Stimulated activated CD8-positive, alpha-beta memory T cell treated with anti-CD3 and anti-CD28 coated beads, Interleukin-7, amount 100 ng/mL, for 24 hours (primary cell): ENCODE measurements at places on chromosomes 1 and 21.

- no peak for DNase-seq
Observed at GRCh38 chr1:94989911-94990473, 63.1 kb upstream of the CNN3 start.

DNA sequence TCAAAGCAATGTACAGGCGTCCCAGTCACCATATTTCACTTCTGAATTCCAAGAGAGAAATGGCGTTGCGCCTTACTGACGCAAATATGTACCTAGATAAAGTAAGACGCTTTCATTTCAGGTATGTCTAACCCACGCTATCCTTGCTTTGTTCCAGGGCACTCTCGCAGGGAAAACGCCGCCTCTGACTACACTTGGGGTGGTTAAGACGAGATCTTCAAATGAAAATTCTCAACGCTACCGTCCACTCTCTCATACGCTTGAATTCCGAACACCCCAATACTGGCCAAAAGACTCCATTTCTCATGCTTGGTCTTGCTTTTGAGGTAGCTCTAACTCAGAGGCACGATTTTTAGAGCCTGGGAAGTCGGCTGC is 736 bp upstream of the ZMPSTE24 start:
- peak; percentile 1 for DNase-seq

DNA sequence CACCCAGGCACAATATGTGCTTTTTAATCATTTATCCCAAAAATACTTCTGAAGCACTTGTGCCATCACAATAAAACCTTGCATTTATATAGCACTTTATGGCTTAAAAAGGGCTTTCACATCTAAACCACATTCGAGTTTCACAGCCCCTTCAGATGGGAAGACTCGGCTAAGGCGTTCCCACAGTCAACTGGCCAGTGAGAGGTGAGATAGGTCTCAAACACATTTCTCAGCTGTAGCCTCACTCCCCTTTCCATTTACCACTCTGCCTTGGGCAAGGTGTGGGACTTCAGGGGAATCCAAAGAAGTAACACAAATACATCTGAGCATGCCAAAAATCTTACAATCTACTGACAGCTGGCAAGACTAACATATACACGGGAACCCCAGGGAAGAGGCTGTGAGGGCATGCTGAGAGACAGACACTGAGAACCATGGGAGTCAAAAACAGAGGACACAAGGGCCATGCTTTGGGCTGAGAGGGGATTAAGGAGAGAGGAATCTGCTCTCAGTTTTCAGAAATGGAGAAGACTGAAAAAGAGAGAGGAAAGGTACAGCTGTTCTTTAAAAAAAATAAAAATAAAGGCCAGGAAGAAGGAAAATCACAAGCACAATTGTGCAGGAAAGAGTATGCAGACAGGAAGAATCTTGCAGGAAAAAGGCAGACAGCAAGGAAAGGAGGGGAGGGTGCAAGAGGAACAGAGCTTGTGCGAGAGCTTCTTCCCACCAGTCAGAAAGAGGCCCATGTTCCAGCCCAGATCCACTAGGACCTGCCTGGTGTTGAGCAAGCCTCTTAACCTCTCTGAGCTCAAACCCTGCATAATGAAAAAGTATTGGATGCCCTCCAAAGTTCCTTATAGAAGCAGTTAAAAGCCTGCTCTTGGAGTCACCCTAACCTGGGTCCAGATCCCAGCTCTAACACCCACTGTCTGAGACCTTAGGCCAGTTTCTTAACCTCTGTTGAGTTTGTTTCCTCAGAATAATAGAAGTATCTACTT is 73.5 kb downstream of the JAK1 start:
- no peak for DNase-seq

GRCh38 chr1:980602-981395 is 1.1 kb downstream of the PERM1 start:
- DNase-seq: no peak

DNA sequence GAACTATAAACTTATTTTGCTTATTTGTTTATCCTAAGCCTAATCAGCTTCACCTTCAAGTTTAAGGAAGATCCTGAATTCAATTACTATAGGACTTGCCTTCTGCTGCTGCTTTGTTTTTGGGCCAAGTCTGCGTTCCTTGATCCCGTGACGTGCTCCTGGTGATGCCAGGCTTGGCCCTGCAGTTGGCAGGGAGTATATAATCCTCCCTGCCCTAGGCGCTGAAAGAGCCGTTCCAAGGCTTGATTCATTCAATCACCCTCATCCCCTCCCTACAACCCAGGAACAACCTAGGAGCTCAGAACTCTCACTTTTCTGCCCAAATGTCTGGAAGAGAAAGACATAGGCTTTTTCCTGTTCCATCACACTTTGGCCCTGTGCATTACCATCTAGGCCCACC is 12.4 kb upstream of the LRRN2 start:
- no peak for DNase-seq

- no peak for DNase-seq
Observed at GRCh38 chr1:213330281-213330680, 279.2 kb downstream of the RPS6KC1 start.

DNA sequence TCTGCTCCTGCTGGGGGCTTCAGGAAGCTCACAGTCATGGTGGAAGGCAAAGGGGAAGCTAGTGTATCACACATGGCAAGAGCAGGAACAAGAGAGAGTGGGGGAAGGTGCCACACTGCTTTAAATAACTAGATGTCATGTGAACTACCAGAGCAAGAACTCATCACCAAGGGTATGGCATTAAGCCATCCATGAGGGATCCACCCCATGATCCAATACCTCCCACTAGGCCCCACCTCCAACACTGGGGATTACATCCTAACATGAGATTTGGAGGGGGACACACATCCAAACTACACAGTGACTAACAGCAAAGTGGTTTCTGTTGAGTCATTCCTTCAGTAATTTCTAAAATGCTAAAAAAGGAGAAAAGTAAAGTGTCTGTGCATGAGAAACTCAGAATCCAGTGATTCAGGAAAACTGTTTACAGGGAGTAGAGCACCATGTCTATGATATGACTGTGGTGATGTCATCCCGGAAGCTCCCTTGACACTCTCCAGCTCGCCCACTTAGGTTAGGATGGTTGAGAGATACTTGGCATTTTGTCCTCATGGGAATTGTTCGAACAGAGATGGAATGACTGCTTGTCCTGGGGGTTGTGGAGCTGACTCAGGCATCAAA is 50.3 kb downstream of the CHD1L start:
- no peak for DNase-seq

DNA sequence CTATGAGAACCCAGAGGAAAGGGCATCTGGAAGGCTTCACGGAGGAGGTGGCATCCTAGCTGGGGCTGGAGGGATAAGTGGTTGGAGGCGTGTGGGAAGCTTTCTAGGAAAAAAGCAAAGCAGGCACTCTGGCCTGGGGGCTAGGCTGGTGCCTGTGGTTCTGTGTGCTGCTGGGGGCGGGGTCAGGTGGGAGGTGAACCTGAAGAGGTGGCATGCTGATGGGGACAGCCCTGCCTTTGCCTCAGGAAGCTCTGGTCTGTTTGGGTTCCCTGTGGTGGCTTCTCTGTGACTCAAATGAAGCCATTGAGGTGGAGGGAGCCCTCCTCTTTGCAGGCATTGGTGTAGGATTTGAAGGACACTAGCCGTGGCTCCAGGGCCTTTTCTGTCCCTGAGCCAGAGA is 221.6 kb upstream of the POU3F1 start:
- no peak for DNase-seq

DNA sequence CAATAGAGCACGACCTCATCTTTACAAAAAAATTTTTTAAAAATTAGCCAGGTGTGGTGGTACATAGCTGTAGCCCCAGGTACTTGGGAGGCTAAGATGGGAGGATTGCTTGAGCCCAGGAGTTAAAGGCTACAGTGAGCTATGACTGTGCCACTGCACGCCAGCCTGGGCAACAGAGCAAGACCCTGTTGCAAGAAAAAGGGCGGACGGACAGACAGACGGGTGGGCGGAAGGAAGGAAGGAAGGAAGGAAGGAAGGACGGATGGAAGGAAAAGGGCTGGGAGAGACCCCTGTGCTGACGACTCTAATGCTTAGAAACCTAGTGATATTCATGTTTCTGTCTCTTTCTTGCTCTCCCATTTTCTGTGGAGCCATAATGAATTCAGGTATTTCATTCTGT is 14.4 kb downstream of the PI4KB start:
- DNase-seq: no peak

DNA sequence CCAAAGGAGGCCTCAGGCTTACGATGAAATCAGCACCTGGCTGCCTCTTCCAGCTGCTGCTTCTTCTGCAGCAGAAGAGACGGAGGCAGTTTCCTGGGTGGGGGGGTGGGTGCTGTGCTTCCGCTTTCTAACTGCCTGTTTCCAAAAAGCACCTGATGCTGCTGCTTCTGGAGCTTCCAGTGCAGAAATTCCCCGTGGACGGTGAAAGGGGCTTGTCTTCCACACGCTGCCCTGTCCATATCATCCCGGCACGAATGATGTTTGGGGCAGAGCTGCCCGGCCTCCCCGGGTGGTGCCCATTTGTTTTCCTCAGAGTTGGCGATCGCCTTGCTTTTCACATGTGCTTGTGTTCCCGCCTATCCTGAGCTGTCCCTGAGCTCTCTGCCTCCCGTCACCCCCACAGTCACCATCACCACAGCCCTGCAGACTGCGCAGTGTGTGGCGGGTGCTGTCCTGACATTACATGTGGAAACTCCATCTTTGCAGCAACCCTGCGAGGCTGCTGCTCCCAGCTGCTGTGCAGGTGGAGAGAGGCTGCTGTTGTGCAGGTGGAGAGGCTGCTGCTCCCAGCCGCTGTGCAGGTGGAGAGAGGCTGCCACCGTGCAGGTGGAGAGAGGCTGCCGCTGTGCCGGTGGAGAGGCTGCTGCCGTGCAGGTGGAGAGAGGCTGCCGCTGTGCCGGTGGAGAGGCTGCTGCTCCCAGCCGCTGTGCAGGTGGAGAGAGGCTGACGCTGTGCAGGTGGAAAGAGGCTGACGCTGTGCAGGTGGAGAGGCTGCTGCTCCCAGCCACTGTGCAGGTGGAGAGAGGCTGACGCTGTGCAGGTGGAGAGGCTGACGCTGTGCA is 1.8 kb downstream of the TTLL10 start:
- DNase-seq: no peak

- DNase-seq: no peak
Observed at GRCh38 chr1:176111835-176112234, 95.3 kb downstream of the COP1 start.

DNA sequence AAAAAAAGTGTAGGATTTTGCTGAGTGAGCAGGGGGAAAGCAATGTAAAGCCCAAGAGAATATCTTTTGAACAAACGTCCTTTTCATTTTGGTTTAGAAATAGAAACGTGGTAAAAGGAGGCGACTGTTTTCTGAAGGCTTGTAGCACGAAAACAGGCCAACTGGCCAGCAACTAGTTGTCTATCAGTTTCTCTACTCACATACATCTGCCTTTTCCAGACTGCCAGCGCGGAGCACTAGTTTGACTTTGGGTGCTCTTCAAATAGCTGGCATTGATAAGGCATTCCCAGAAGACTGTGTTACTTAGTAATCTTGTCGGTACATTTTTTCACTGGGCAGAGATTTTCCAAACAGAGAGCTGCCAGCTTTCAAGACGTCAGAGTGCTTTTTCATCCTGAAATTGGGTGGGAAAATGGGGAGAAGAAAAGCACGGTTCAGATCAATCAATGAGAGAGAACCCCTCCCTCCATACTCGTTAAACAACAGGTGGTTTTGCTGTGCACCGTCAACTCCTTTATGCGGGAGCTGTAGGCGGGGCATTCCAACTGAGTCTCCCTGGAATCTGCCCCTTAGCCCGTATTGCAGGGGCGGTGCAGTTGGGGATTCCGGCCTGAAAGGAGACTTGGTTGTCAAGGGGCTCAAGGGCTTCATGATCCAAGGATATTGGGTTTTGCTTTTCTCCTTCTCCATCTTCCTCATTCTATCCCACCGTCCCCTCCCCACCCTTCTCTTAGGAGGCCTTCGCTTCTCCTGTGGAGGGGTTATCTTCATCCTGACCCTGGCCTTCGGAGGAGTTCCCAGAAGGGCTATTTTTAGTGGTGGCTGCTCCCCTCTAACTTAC is 884 bp upstream of the LRRC8C start:
- no peak for DNase-seq

- DNase-seq: no peak
Observed at GRCh38 chr21:42678618-42679295, 25.3 kb downstream of the PDE9A start.

GRCh38 chr1:209646558-209646957 is 5.7 kb downstream of the LAMB3 start:
- DNase-seq: no peak

DNA sequence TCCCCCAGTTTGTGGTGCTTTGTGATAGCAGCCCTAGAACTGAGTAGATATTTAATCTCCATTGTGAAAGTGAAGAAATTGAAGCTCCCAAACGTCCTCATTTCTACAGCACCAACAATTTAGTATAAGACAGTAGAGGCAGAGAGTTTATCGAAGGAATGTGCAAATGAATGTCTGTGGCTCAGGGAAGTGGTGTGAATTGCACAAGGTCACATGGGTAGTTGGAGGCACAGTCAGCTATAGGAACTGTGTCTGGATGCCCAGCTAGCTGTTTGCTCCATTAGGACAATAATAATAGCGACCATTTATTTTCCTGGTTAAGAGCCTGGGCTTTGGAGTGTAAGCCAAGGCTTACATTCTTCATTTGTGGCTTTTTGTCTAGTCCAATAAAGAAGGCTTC is 144.4 kb upstream of the USP24 start:
- DNase-seq: no peak

DNA sequence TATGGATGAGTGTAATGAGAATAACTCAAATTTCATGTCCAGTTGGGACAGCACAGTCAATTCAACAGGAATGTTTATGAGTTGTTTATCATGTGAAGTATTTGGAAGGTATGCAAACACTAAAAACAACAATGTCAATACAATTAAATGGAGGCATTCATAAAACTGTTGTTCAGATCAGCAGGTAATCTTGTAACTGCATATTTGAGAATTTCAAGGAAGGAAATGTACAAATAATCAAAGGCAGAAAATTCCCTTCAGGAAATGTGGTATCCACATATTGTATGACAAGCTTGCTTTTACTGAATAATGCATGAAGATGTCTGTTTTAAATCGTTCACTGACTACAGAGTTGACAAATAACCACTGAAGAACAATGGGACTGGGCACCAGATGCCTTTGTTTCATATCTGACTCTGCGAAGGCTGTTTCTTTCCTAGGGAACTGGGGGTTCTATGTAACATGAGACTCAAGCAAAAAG is 198.3 kb downstream of the LTN1 start:
- no peak for DNase-seq

- DNase-seq: no peak
Observed at GRCh38 chr1:26546375-26546774, 16.8 kb downstream of the RPS6KA1 start.

DNA sequence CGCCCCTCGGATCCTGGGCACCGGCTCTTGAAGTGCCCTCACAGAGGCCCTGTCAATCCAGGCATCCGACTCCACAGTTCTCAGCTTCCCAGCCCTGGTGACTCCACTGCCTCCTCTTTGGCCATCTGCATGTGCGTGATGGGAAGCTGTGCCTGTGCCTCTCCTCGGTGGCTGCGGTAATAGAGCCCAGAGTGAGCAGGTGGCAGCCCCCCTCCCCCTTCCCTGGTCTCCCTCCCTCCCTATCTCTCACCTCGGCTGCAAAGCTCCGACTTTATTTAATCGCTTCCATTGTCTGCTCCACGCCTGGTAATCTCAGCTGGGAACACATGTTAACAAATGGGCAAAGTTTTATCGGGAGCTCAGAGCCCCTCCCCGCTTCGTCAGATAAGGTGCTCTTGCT is 91.9 kb downstream of the IGSF21 start:
- no peak for DNase-seq
